ENCODE measurements at places on chromosomes 12 and 14.

DNA sequence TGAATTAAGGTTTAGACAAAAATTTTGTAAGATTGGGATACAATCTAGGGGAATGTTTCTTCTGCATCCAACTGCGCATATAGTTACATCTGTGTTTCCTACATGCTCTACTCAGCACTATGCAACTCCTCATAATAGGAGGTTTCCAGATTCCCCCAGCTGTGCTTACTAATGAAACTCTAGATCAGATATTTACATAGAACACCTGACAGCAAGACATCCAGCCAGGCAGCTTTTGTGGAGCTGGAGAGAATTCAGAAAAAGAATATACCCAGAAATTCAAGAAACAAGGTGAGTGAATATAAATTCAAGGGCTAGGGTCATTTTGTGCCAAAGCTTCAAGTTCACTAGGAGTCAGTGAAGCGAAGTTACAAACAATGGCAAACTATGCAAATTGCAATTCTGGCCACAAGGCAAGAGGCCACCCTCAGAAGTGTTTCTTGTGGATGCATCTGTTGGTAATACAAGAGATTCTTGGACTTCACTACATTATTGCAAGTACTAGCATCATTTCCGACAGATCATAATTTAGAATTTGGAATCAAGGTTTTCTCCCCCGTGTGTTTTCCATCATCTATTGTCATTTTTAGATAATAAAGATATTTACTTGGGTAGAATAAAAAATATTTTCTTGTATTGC is 341.2 kb upstream of the NAV3 start:
- DNase-seq = no peak

GRCh38 chr12:6745741-6746525 is 7.0 kb downstream of the MLF2 start:
- DNase-seq = peak; percentile 31

DNA sequence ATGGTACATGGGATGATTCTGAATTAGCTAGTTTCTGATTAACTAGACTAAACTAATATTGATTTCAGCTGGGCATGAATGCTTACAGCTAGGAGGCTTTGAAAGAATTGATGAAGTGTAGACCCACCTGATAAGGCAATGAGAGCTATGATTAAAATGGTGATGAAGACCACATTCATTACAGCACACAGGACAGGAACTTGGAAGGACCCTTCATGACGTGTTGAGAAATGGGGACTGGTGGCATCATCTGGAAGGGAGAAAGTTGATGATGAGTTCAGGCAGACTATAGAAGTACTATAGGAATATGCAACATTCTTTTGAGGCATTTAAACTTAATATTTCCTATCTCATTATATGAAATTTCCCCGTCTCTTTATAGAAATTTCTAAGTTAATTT is 4.5 kb downstream of the CD69 start:
- no peak for DNase-seq

GRCh38 chr14:29205658-29206057 is 439.1 kb downstream of the FOXG1 start:
- DNase-seq = no peak

DNA sequence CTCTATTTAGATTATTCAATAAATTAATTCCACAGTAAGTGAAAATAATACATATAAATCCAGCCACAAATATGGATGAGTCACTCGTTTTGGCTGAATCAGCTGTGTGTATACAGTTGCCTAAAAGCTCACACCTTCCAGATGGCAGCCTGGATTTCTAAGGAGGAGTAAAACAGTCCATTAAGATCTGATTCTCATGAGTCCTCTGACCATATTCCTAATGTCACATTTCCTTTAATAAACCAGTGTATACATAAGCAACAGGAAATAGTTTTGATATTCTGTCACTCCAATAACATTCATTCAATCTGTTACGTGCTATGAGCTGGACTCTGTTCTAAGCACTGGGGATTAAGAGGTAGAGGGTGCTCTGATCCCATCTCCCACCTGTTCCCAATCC is 21.8 kb downstream of the MDM1 start:
- peak; percentile 51 for DNase-seq

DNA sequence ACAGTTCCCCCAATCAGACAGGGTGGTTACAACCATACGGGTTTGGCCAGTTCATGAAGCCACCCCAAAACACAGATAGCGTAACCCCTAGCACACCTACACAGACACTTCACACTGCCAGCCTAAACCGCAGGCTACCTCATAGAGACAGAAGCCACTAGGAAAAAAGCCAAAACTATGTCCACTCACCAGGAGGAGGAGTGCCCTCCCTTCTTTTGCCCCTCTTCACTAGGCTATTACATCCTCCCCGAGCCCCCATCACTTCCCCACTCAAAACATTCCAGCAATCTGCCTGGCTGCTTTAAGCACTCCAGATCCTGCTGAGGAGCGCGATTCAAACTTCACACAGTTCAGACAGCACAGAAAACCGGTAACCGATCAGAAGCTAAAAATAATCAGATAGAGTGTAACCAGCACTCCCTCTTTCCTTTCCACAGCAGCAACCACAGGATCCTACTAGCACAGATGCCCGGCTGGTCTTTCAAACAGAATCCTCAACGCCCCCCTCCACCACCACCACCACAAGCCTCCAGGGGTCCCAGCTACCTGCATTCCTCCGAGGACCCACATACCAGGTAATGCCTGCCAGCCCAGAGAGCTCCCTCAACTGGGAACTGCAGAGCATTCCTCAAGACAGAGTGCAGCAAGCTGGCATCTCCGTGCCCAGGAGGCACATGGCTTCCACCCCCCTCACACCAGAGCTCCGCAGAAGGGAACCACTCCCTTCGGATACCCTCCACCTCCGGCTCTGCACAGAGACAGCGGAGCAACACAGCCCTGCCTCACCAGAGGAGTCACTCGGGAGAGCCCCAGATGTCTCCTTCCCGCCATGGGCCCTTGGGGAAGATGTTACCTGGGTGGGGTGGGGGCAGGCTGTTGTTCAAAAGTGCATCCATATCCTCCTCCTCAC is 1.5 kb downstream of the CHD4 start:
- DNase-seq = peak; percentile 33
